ENCODE measurements at places on chromosomes 16 and 17.

GRCh38 chr17:37359682-37360188 is 16.1 kb upstream of the C17orf78 start:
- DNase-seq: no peak

DNA sequence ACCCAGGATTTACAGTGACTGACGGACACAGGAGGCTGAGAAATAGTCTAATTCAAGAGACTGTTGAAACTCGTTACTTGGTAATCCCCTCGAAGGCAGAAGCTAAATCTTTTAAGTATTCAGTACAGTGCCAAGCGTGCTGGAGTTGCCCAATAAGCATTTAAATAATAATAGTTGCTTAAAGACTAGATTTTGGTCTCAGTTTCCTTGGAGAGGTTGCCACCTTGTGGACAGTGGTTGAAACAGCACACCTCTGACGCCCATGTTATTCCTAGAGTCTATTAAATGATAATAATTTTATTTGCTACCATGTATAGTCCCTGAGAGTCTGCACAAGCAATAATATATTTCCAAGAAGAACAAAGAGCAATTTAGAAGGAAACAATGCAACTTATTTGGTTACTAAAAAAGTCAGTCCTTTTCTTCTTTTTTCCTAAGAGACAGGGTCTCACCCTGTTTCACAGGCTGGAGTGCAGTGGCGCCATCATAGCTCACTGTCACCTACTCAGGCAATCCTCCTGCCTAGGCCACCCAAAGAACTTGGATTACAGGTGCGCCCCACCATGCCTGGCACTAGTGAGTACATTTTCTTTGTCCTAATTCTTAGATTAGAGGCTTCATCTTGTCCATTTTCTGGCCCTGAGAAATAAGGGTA is 138.0 kb upstream of the NUDT7 start:
- DNase-seq: no peak

GRCh38 chr17:6496116-6496481 is 51.8 kb downstream of the PIMREG start:
- peak; percentile 5 for DNase-seq

GRCh38 chr16:77873066-77873465 is 84.7 kb downstream of the VAT1L start:
- DNase-seq: no peak

DNA sequence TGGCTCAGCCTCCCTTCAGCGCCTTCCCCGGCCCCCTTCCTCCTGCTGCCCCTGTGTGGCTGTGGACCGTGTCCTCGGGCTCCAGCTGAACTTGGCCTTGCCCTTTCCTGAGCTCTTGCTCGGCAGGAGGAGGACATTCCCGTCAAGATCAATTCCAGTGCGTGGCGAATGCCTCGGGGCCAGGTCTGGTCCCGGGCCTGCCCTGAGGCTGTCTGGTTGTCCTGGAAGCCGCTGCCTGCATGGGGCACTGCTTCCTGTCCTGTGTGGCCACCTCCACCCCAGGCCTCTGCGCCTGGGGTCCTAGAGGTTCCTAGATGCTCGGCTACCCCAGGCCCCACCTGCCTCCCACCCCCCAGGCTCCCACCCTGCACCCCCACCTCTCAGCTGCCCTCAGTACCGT is 12.8 kb downstream of the BAHCC1 start:
- no peak for DNase-seq

- no peak for DNase-seq
These were observed 73.8 kb downstream of the SDR42E1 start for GRCh38 chr16:81937305-81938038.

DNA sequence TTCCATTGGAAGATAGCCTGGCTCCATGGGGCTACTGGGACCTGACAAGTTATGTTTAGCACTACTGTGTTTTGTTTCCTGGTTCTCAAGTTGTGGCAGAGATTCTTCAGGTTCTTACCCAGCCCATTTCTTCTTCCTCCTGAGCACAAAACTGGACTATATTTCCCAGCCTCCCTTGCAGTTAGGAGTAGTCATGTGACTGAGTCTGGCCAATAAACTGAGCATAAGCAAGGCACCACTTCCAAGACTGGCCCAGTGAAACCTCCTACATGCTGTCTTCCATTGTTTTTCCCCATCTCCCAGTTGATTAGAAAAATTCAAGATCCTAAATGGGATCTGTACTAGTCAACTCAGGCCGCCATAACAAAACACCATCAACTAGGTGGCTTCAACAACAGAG is 28.2 kb upstream of the RBBP6 start:
- DNase-seq: no peak

GRCh38 chr16:83994087-83994486 is 26.0 kb downstream of the NECAB2 start:
- no peak for DNase-seq

DNA sequence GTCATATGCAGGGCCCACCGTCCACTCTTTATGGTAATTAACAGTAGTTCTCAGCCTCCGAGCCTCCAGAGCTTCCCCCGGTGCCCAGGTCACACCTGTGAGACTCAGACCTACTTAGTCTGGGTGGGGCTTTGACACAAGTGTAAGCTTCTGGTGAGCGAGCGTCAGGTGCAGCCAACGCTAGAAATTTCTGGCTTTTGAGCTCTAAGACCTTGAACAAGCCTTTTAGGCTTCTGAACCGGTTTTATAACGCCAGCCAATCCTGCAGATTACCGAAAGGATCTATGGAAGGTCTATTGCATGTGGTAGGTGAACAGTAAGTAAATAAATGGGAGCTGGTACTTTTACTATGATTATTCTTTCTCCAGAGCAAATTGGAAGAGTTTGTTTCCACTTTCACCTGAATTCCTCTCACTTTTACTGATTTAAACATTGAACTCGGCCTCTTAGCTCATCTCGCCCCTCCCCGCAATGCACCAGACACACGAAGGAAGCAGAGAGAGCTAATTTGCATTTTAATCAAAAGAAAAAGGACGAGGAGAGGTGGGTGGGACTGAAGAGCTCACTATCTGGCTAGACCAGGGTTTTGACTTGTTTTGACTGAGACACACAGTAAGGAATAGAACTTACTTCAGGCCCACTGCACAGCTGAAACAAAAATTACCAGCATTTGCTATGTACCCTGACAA is 47.1 kb downstream of the ABAT start:
- no peak for DNase-seq

GRCh38 chr17:4110152-4110551 is 32.7 kb downstream of the ZZEF1 start:
- no peak for DNase-seq

GRCh38 chr17:78669975-78670518 is 92.9 kb upstream of the DNAH17 start:
- no peak for DNase-seq

DNA sequence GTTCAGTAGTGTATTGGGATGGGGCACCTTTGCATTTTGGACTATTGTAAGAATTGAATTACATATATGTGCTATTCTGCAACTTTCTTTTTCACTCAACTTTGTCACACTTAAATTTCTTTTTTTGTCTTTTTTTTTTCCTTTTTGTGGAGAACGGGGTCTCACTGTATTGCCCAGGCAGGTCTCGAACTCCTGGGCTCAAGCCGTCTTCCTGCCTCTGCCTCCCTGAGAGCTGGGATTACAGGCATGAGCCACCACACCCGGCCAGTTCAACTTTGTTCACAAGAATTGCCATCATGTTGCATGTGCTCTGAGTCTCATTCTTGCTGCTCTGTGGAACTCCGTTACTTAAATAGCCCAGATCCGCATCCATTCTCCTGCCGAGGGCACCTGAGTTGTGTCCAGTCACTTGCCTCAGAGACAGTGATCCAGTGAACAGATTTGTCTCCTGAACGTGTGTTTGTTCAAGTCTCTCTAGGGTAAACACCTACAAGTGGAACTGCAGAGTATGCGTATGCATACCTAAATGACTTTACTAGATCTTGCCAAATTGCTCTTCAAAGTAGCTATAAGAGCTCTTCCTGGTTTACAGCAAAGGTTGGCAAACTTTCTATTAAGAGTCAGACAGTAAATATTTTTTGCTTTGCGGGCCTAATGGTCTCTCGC is 3.4 kb upstream of the SLC38A10 start:
- no peak for DNase-seq

- no peak for DNase-seq
These were observed 69.0 kb upstream of the GNAO1 start for GRCh38 chr16:56122251-56122650.

- DNase-seq: peak; percentile 89
These were observed 20.9 kb downstream of the METRNL start for GRCh38 chr17:83100220-83100852.

- DNase-seq: no peak
These were observed 211.0 kb upstream of the MAF start for GRCh38 chr16:79811541-79811940.

GRCh38 chr17:48545539-48545938 is 630 bp upstream of the HOXB2 start:
- DNase-seq: no peak

GRCh38 chr16:10324210-10324609 is 61.7 kb upstream of the ATF7IP2 start:
- DNase-seq: no peak

GRCh38 chr16:87323727-87324410 is 6.7 kb upstream of the C16orf95 start:
- peak; percentile 29 for DNase-seq

- no peak for DNase-seq
These were observed 8.6 kb downstream of the DNAH17 start for GRCh38 chr17:78568494-78569115.

- DNase-seq: no peak
These were observed 4.1 kb downstream of the PRCD start for GRCh38 chr17:76543826-76544545.

GRCh38 chr17:28033972-28034714 is 8.3 kb upstream of the NLK start:
- DNase-seq: no peak

DNA sequence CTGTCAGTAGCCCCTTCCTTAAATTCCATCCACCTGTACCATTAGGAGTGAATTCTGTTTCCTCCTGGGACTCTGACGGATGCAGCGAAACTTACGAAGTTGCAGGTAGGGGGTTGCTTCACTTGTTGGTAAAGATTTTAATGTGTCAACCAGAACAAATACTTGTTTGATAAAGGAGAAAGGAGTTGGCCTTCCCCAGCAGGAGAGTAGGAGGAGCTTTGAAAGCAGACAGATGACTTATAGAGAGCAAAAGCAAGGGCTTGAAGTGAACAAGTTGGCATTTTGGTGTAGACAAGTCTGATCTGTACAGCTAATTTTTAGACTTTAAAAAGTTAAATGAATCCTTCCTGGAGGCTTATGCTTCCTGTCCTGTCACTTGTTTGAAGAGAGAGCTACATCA is 38.1 kb upstream of the PMFBP1 start:
- no peak for DNase-seq

DNA sequence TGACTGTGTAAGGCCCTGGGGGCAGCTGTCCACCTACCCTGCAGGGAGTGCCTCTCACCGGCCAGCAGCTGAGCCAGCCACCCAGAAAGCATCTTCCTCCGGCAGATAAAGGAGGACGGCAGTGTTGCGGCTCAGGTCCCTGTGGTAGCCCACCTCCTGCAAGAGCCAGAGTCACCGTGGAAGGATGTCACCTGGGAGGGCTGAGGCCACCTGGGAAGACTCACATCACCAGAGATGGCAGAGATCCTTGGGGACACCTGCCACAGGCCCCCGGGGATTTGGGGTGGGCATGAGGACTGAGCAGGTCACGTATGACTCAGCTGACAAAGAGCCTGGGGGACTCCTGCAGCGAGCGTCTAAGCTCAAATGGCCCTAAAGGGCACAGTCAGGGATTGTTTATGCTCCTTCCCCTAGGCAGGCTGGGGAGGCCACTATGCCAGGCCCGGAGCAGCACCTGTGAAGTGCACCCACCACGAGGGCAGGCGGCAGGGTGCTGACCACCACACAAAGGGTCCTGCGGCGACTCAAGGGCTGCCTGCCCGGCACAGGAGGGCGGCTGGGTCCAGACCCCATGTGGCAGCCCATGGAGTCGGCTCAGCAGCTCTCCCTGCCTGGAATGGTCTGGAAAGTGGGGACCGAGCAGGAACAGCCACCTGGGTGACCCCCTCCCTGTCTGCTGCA is 44.1 kb downstream of the TNFRSF13B start:
- no peak for DNase-seq

- DNase-seq: no peak
These were observed 56.2 kb upstream of the ELAC2 start for GRCh38 chr17:13074026-13074425.

DNA sequence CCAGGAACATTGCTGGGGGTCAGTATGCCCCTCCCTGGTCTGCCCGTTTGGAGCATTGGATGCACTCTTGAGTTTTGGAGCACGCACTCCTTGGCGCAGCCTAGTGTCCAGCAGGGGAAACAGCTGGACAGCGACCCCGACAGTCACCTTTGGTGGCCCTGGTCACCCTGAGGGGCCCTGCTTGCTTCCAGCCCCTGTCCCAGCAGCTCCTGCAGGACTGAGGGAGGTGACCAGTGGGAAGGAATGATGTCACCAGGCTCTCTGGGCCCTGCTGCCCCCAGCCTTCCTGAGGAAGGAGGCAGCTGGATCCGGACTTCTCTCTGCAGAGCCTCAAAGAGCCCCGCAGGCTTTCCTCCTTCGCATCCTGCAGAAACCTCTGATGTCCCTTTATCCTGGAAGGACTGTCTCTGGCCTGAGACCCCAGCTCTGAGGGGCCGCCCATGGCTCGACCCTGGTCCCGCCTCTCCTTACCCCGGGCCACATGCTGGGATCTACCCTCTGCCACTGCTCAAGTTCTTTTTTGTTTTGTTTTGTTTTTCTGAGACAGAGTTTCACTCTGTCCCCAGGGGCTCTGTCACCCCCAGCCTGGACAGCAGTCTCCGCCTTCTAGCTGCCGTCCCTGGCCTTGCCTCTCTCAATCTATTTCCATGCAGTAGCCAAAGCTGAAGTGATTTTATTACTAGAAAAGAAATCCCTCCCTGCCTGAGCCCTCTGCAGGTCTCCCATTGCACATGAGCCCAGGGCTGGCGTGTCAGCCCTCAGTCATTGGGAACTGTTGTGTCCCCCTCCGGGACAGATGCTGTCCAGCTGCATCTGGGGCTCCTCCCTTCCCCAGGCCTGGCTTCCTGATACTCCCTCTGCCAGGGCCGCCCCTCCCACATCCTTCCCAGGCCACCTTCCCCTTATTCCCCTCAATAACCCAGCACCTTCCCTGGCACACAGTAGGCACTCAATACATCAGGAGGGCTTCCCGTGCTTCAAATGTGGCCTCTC is 11.6 kb downstream of the ZSCAN10 start:
- DNase-seq: peak; percentile 78

DNA sequence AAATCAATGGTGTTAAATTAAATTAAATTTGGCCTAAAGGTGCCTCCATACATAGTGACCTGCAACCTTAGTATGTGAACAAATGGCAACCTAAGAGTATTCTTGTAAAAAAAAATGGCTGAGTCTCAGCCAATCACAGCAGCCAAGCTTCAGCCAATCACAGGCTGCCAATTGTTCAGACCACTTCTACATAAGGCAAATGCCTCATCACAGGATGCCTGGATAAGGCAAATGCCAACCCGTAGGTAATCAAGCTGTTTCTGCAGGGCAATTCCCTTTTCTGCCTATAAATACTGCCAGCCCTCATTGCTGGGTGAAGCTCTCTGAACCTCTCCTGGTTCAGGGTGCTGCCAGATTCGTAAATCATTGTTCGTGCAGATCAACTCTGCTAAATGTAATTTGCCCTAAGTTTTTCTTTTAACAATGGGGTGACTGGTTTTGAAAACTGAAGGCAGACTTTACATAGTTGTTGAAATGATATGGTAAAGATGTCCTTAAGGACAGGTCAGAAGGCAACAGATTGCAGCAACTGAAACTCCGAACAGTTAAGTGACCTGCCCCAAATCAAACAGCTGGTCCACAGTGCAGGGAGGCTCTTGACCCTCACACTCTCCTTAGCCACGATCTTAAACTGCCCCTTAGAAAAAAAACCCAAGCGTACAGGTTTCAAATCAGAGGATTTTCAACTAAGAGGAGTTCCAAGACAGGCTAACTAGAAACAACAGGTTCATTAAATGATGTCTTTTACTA is 50.3 kb downstream of the N4BP1 start:
- DNase-seq: no peak
